ENCODE measurements at places on chromosomes 12 and 14.

DNA sequence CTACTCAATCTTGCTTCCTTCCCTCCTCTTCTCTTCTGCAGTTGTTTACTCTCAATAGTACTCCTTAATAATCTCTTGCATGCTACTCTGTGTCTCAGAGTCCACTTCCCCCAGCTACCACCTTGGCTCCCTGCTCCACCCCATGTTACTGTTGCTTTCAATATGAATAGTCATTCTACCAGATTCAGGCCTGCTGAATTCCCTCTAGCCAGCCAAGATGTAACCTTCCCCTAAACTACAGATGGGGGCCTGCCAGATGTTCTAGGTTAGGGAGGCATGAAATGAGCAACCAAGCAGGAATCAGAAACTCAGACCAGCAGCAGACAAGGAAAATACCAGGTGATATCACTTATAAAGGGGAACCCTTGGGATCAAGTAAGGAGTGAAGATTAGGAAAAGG, 392.1 kb upstream of the DDHD1 start:
- DNase-seq: no peak

DNA sequence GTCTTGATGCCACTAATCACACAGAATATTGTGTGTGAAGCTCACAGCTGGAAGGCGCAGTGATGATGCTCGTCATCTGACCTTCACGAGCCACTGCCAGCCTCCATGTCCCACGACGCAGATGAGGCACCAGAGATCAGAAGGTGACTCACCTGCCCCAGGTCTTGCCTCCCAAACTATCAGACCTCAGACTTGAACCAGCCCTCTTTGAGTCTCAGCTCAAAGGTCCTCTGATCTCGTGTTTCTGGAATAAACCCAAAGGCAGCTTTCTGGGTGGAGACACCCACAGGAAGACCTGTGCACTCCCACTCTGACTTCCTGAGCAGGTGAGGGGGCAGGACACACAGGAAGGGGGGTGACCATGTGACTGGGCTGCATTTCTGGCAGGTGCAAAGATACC, 19.6 kb upstream of the CHGA start:
- DNase-seq: no peak

- DNase-seq: no peak
Measured at GRCh38 chr14:28264306-28264705, 502.3 kb upstream of the FOXG1 start.

DNA sequence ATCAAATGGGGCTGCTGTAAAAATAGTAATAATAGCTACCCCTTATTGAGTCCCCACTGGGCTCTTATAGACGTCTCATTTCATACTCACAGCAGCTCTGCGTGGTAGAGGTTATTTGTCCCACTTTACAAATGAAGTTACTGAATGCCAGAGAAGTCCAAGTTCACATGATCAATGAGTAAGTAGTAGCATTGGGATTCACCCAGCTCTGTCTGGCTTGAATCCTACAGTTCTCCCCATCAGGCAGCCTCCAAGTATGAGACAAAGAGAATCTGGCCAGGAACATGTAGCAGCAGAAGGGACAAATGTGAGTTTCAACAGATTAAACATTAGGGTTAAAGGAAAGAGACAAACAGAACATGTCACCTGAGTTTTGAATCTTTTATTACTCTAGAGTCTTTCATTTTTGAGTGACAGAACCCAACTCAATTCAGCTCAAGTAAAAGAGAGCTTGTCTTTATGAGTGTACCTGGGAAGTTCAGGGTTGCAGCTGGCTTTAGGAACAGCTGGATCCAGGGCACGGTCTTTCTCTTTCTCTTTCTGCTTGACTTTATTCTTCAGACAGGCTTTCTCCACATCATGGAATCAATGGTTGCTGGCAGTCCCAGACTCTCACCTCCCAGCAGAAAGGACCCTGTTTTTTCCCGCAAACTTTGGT, 64.1 kb upstream of the JDP2 start:
- no peak for DNase-seq

DNA sequence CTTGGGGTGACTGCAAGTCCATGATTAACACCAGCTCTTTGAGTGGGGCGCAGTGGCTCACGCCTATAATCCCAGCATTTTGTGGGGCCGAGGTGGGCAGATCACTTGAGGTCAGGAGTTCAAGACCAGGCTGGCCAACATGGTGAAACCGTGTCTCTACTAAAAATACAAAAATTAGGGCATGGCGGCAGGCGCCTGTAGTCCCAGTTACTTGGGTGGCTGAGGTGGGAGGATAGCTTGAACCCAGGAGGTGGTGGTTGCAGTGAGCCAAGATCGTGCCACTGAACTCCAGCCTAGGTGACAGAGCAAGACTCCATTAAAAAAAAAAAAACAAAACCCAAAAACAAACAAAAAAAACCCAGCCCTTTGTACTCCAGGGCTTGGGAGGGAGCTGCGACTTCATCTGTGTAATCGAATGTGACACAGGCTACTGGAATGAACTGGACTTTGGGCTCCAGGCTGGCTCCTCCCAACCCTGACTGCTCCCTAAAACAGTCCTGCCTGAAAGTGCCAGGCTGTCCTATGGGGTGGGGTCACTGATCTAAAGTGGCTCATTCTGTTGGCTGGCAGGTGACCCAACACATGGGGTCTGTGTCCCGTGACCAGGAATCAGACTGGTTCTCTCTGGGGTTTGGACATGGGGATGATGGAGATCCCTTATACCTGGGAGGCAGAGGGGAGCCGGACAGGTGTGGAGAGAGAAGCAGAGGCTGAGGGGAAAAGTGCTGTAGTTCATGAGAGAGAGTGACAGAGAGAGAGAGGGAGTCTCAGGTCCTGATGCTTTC, 9.3 kb upstream of the C12orf43 start:
- DNase-seq: no peak

DNA sequence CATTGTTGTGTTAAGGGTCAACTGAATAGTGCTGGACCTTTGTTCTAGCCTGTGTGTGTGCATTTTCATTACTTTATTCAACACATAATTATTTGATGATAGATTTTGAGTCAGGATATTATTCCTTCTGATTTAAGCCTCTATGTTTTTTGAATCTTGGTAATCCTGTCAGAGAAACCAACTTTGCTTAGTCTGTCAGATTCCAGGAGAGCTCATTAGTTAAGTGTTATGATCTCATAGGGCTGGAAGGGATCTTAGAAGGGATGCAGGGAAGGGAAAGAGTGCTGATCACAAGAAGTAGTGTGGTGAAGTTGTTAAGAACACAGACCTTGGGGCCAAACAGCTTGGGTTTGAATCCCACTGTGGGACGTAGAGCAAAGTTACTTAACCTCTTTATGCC, 52.9 kb downstream of the SCN8A start:
- no peak for DNase-seq

GRCh38 chr14:29799464-29800095, 128.1 kb downstream of the PRKD1 start:
- DNase-seq: no peak

DNA sequence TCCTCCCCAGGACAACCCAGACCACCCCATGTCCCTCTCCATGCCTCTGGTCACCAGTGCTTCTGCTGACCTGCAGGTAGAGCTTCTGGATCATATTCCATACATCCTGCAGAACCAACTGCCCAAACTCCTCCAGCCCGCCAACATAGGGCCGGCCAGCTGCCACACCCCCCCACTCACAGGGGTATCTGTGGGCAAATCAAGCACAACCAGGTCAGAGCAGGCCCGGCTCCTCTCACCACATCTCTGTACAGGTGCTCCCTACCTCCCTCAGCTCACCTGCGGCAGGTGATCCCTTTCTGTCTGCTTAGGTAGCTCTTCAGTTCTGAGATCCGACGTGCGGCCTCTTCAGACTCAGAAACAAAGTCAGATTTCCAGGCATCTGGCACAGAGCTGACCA, 29.0 kb downstream of the TEP1 start:
- DNase-seq: no peak

DNA sequence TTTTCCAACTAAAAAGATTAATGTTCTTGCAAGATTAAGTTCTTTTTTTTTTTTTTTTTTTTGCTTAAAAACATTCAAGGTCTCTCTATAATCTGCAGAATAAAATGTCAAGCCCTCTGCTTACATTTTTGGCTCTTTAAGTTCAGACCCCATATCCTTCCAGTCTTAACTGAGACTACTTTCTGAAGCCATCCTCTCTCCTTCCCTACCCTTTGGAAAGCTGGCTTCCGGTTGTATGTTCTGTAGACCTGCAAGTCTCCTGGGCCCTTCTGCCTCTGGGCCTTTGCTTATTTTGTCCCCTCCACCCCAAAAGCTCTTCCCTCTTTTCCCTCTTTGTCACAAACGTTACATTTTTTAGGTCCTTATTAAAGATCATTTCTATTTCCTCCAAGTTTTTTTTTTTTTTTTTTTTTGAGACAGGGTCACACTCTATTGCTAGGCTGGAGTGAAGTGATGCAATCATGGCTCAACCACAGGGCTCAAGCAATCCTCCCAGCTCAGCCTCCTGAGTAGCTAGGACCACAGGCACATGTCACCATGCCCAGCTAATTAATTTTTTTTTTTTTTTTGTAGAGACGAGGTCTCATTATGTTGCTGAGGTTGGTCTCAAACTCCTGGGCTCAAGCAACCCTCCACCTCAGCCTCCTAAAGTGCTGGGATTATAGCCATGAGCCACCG, 46.5 kb downstream of the PTPRB start:
- DNase-seq: no peak

- DNase-seq: no peak
Measured at GRCh38 chr14:36529062-36529461, 9.0 kb upstream of the NKX2-1 start.

DNA sequence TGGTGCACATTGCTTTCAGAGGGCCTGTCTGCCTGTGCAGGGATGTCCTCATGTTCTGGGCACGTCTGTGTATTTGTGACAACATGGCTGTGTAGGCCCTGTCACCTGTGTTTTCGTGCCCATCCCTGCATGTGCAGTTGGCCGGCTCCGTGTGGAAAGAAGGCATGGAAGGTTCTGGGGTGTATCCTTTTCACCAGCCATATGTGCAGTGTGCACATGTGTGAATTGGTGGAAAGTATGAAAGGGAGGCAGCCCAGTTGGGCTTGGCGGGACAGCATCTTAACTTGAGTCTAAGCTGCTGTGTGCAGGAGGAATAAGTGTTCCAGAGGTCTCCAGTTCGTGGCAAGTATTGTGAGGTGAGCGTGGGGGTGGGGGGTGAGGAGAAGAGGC, 669 bp downstream of the TSPAN11 start:
- no peak for DNase-seq

- DNase-seq: no peak
Measured at GRCh38 chr12:10634427-10634826, 21.0 kb upstream of the MAGOHB start.

- no peak for DNase-seq
Measured at GRCh38 chr14:67951529-67952135, 132.1 kb downstream of the RAD51B start.

- no peak for DNase-seq
Measured at GRCh38 chr14:105165761-105166485, 2.7 kb downstream of the JAG2 start.

DNA sequence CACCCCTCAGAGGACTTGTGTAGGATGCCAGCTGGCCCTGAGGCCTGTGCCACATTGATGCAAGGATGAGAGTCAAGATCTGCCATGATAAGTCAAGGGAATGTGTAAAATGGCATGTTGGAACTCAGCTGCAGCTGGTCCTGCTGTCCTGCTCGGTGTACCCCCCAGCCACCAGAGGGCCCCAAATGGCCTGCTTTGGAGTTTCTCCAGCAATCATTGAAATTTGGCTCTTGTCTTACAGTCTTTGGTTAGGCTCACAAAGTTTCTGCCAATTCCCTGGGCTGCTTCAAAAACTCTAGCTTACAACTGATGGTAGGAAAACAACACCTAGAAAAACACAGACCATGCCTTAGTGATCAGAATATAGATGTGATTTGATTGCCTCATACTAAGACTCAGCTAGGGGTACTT, 76.8 kb downstream of the HSD17B6 start:
- no peak for DNase-seq

DNA sequence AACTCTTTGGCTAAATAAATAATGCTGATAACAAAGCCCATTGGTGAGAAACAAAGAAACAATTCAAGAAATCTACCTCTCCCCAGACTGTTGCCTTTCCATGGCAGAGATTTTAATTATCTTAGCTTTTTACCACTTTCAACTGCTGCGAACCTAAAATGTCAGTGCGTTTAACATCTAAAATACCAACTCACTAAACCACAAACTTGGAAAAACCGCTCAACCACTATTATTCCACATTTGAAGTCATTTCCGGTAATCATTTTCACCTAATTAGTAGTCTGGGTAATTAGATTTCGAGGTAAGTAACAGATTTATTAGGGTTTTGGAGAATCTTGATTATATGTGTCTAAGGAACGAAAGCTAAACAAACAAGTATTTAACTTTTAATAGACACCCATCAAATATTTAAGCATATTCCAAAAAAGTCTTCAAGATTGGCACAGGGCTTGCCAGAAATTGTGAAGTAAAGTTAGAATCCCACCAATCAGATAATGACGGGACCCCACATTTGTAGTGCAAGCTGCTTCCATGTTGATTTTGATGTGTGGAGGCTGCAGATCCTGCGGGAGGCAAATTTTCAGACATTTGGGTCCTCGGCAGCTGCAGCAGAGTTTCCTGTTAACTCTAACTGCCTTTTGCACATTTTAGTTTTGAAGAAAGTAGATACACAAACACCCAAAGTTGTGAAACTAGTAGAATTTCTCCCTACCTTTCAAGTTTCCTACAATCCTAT, 4.1 kb downstream of the OTX2 start:
- DNase-seq: no peak

DNA sequence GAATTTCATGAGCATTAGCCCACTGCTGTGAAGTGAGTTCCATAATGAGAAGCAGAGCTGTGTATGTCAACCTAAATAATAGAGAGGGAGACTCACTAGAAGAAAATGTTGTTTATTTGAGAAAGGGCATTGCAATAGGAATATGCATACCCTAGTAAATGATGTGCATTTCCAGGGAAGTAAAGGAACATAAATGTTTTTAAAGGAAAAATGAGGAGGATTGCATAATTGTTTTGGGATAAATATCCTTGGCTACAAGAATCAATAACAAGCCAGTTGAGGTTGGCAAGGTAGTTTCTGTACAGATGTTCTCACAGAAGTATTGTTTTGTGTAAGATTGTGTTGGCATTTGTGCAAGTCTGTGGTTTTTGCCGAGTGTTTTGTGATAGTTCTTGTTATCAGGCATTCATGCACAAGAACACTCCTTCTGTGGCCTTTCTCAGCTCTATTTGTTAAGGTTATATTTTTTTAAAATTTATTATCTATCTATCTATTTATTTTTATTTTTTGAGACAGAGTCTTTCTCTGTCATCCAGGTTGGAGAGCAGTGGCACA, 47.1 kb downstream of the EMP1 start:
- no peak for DNase-seq

- no peak for DNase-seq
Measured at GRCh38 chr14:68140076-68140741, 320.6 kb downstream of the RAD51B start.

Measured in effector CD4-positive, alpha-beta T cell (primary cell).